ENCODE measurements at places on chromosomes 4 and X. TPM values are rescaled to one million over a fixed set of nuclear protein-coding genes. Genes with fewer than 3 reads are reported as not detected.
A peak's percentile ranks its signal among the peaks of the same experiment; 100 is the strongest.

Gene LANCL3
- 4.6 TPM for total RNA-seq

Gene SERPINA7
- not detected for total RNA-seq

Gene ANKRD17
- 61.1 TPM for total RNA-seq

Gene DGKQ
- 47.8 TPM for total RNA-seq

DNA sequence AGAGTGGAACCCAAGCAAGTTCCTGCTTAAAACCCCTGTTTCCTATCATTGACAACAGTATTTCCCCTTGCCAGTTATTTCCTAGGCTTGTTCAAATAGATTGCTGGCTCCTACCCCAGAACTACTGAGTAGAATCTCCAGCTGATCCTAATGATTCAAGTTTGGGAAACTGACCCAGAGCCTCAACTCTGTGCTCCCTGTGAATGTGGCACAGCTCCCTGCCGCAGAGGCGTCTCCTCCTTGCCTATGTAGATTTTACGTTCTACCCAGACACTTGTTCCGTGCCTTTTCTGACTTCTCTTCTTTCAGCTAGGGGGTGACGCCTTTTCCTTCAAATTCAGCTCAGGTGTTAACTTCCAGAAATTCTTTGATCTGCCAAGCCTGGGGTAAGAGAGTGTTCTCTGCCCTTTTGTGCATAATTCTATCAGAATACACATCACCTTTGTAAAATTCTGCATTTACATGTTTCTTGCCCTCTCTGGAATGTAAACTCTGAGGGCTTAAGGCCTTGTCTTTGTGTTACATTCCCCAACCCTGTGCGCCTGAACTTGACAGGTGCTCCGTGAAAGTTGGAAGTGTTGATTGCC is 4.4 kb downstream of the LSM6 start:
- no peak for DNase-seq

GRCh38 chrX:87961471-87961870 is 443.9 kb downstream of the KLHL4 start:
- DNase-seq, result no peak

DNA sequence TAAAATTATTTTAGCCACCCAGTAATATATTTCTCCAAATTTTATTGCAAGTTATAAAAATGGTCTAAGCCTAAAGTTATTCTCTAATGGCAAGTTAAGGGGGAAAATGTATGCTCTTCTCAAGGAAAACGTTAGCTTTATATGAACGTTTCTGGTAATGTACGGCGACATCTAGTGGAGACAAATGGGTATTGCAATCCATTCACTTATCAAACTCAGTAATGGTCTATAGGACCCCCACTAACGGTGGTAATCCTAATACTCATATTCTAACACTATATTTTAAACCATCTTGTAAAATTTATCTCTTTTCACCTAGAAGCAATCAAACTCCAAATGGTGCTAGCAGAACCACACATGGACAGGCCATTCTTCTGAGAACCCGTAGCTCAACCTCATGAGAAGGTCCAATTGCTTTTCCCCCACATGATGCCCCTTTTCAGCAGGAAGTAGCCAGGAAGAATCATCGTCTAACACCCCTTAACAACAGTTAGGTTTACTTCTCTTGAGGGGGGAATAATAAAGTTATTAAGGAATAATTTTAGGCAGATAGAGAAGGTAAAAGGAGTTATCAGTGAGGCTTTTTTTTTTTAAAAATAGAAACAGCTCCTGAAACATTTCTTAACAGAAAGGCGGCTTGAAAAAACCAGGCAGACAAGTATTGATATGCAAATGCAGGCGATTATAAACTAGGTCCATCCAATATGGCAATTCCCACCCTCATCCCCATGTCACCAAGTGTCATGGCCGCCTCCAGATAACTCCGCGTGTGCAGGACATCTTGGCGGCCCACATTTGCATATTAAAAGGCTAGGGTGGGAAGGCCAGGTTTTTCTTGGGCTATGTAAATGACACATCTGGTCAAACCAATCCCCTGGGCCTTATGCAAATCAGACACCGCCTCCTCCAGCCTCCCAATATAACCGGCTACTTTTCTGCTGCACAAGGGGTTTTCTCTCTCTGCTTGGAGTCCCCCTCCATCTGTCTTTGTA is 35.0 kb downstream of the NUDT11 start:
- DNase-seq, result no peak

DNA sequence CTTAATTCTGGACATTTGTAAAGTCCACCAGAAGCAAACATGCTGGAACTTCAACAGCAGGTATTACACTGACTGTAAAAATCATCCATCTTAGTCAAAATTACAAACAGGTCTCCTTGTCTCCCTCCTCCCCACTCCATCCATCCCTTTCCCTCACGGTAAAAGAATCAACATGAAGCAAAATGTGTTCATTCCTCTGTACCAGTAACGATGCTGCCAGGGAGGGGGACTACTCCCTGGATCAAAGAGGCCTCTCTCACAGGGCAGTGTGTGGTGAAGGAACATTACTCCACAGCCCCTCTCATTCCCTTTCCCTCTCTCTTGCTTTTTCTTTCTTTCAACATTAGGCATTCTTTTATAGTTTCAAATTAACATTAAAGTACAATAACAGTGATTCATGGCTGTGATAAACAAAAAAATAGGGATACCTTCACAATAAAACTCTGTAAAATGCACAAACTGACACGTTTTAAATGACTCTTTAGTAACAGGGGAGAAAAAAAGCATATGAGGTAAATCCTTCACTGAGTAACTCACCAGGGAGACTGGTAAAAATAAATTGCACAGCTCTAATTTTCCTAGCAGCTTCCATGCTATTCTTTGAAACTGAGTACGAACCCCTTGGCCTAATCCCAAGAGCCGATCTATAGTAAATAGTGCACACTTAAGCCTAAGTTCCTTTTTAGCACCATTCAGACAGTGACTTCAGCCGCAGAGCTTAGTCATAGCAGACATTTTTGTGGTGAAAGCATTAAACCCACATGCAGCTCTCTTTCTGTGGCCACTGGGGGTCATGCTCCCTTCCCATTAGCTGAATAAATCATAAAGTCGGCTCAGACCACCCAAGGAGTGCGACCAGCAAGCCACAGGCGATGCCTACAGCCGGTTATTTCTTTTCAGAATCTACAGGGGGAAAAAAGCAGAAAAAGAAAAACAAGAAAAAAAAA is 215.6 kb upstream of the GYPA start:
- DNase-seq, result peak; percentile 9

DNA sequence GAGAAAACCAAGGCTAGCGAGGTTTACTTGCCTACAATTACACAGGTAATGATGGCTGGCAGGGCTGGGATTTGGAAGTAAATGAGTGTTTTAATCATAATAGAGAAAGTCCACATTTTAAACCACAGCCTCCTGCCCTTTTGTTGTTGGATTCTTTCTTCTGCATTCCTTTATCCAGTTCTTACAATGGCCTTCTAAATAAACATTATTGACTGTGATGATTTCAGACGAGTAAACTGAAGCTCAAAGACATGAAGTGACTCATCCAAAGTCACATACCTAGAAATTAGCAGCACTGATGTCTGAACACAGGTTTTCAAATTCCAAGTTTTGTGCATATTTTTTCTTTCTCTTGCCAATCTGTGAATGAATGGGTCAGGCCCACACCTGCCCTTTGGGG is 51.2 kb upstream of the C1QTNF7 start:
- no peak for DNase-seq

GRCh38 chrX:27966955-27967354 is 14.3 kb downstream of the DCAF8L1 start:
- DNase-seq, result no peak

GRCh38 chr4:87311684-87312083 is 11.0 kb downstream of the HSD17B13 start:
- no peak for DNase-seq

GRCh38 chrX:31293409-31293808 is 221.6 kb upstream of the FTHL17 start:
- DNase-seq, result no peak

DNA sequence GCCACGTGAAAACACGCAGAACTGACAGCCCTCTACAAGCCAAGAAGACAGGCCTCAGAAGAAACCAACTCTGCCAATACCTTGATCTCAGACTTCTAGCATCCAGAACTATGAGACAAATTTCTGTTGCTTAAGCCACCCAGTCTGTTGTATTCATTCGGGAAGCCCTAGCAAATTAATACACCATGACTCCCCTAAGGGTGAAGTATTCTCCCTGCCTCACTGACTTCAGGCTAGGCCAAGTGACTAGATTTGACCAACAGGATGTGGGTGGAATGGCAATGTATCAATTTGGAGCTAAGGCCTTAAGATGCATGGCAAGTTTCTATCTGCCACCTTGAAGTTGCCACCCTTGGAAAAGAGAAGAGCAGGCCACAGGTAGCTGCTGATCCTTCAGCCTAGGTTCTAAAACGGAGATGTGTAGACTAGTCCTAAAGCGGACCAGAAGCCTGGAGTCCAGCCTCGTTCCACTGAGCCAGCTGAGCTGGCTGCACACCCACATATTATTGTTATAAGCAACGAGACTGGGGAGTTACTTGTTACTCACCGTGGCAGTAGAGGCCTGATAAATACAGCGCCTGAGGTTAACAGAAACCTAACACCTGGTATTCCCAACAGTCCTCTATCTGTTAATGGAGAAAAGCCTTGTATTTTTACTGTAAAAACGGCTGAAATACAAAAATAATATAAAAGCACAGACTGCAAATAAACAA is 16.4 kb downstream of the SCARB2 start:
- DNase-seq, result no peak

GRCh38 chr4:155745984-155746383 is 12.8 kb upstream of the GUCY1B1 start:
- DNase-seq, result no peak

DNA sequence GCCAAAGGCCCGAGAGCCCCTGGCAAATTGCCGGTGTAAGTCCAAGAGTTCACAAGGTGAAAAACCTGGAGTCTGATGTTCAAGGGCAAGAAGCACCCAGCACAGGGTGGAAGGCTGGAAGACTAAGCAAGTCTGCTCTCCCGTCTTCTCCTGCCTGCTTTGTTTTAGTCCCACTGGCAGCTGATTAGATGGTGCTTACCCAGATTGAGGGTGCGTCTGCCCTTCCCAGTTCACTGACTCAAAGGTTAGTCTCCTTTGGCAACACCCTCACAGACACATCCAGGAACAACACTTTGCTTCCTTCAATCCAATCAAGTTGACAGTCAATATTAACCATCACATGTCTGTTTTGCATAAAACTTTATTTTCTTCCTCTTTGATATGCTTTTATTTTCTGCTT is 157.4 kb downstream of the HS3ST1 start:
- DNase-seq, result peak; percentile 44

DNA sequence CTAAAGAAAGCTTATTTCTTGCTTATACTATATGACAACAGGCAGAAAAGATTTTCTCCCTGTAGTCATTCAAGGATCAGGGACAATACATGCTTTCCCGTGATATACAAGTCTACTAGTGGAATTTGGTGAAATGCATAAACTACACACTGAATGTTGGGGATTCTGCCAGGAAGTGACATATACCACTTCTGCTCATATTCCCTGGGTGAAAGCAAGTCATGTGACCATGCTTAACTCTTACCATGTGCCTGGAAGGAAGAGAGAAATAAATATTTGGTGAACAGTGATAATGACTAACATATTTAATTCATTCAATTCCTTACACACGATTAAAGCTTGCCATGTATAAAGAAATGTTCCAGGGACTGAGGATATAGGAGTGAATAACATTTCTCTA is 534.6 kb downstream of the PPARGC1A start:
- DNase-seq, result no peak

DNA sequence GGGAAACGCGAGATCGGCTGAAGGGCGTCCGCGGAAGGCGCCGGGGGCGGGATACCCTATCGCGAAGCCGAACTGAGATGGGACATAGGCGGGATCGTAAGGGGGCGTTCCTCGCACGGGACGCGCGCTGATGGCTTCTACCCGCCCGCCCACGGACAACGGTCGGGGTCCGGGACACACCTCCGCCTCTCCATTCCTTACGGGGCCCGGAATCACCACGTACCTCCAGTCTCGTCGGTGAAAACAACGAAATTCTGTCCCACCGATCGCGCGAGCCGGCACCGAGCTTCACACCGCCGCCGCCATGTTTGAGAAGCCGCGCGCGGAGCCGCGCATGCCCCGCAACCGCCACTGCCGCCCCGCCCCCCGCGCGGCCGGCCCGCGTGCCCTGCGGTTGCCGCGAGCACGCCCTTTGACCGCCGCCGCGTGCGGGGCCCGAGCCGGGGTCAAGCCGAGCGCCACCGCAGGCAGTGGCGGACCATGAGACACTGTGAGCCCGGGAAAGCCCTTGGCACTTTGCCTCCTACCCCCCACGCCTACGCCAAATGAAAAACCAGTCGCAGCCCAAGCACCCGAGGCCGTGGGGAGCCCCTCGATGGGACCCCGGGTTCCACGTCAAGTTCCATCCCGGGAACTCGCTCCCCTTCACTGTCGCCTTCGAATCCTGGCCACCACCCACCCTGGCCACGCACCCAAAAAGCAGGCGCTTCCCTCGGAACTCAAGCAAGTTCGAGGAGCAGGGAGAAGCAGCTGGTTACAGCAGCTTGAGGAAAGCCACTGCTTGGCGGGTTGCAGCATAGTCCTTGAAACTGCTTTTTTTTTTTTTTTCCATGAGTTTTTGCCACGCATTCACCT is at the start of gene SCML2:
Gene SCML2, minus strand, starts transcription at position 320 of the 855 bp plus-strand sequence. CDS start 20,617 bp downstream, outside the sequence.
- DNase-seq, result peak; percentile 54

DNA sequence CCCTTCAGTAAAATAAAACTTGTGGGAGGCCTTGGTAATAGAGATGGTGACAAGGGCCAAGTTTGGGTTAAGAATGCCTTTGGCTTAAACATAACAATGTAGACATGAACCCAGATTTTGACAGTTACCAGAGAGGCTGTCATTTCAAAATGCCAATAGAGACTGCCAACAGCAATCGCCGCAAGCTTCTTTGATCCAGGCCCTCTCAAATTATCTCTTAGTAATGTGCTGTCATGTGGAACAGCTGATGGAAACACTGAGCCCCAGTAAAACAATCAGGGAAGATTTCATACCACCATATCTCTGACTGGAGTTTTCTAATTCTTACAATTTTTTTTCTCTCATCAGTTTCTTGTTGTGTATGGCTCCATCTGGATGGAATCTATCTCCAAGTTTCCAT is 80.5 kb downstream of the ZNF330 start:
- DNase-seq, result no peak

GRCh38 chr4:162201673-162202072 is 37.9 kb upstream of the FSTL5 start:
- no peak for DNase-seq

DNA sequence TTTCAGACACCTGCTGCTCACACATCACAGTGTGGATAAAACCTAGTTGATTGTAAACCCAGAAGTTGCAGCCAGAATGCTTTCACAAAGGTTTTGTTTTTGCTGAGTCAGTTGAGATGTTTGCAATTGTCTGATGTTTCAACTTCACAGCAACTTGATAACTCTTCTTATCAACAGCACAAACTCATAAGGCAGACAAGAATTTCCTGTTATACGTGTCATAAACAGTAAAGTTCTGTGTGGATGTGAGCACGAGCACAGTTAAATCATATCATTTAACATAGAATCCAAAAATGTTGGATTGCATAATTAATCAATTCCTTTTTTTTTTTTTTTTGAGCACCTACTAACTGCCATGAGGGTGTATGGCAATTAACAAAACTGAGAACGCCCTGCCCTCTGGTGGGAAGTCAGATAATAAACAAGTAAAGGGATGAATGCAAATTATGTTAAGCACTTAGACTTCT is 512.2 kb downstream of the PDHA2 start:
- DNase-seq, result no peak

- DNase-seq, result no peak
Observed at GRCh38 chr4:24768006-24768405, 27.4 kb upstream of the SOD3 start.

GRCh38 chr4:73252001-73252400 is 6.6 kb downstream of the ANKRD17 start:
- no peak for DNase-seq

GRCh38 chrX:46561824-46562657 is 11.5 kb upstream of the CHST7 start:
- no peak for DNase-seq

Data from left colon (tissue), 2 donors.